ENCODE measurements at places on chromosomes 5 and 9.
A peak's percentile ranks its signal among the peaks of the same experiment; 100 is the strongest.

DNA sequence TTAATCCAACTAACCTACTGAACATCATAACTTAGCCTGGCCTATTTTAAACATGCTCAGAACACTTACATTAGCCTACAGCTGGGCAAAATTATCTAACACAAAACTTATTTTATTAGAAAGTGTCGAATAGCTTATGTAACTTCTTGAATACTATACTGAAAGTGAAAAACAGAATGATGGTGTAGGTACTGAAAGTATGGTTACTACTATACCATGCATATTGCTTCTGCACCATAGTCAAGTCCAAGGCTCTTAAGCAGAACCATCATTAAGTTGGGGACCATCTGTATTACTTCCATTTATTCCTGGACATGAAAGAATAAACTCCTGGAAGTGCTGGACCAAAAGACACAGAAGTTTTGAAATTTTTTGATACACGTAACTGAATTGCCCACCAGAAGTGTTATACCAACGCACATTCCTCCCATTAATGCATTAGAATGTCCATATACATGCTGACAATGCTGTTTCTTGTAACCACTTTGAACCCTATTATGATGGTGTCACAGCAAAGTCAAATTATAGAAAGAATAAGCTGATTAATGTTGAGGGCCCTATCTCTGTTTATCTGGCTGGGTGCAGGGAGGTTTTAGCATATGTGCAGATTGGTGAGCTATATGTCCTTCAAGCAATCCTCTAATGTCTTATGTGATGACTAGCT lies 375.7 kb downstream of the ACTL7B start:
- no peak for DNase-seq

DNA sequence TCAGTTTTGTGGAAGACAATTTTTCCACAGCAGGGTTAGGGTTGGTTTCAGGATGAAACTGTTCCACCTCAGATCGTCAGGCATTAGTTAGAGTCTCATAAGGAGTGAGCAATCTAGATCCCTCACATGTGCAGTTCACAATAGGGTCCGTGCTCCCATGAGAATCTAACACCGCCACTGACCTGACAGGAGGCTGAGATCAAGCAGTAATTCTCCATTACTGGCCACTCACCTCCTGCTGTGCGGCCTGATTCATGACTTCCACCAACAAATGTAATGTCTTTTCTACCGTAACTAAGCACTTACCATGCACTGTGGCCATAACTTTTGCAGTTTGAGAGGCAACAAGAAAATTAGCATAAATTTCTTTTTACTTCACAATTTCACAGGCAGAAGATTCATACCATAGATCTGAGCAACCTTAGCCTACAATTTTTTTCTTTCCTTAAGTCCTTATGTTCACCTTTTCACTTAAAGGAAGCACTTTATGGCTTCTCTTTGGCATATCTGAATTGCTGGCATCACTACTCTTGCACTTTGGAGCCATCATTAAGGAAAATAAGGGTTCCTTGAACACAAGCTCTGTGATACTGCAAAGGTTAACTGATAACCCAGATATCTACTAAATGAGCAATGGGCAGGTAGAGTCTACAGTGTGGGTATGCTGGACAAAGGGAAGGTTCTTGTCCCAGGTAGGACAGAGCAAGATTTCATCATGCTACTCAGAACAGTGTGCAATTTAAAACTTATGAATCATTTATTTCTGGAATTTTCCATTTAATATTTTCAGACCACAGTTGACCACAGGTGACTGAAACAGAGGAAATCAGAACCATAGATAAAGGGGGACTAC lies 83.0 kb upstream of the IFNK start:
- DNase-seq, result peak; percentile 83

GRCh38 chr5:117740268-117740667 lies 1165.6 kb upstream of the SEMA6A start:
- DNase-seq, result no peak

DNA sequence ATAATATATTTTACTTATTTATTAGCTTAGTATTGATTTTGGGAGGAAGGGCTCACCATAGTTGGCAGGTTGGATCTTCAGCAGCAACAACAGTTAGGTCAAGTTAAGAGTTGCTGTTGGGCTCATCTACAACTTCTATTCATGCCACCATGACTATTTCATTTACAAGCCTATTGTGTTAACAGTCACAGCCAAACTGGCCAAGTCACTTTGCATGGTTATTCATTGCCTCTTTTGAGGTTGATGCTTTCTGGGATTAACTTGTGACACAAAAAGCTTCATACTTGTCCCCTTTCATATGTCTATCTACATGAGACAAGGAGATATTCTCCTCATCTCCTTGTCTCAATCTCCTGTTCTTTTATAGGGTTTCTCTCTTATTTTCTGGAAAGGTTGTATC lies 98.3 kb downstream of the WDR70 start:
- DNase-seq, result no peak

- no peak for DNase-seq
Observed at GRCh38 chr5:42321785-42322184, 101.5 kb upstream of the GHR start.

GRCh38 chr5:78300464-78301045 lies 6.1 kb upstream of the AP3B1 start:
- peak; percentile 9 for DNase-seq

DNA sequence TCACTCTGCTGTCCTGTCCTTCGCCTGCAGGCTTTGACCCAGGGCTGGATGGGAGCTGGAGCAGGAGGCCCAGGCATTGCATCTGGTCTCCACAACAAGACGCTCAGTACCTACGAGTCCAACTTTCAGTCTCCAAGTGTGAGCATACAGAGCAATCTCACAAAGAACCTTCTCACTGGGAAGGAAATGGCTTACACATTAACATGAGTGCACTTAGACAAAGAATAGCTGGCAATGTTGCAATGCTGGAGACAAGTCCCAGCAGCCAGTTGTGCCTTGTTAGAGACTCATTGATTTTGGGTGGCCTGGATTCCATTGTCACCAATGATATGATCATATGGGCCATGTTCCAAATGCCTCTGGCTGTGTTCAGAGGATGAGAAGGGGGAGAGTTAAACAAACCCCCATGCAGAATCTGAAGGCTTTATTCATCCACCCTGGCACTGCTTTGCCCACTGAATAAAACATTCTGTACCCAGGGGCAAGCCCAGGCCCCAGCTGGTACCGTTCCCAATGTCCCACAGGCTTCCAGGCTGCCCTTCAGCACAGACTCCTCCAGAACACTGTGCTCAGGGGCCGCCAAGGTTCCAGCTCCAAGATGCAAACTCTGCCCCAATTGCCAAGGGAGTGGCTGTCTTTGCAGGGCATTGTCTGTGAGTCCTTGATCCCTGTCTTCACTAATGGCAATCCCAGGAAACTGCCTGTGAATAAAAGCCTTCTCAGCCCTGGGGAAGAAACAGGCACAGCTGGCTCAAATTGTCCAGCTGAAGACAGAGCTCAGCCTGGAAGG lies 185.5 kb downstream of the HSD17B3 start:
- DNase-seq, result peak; percentile 85

DNA sequence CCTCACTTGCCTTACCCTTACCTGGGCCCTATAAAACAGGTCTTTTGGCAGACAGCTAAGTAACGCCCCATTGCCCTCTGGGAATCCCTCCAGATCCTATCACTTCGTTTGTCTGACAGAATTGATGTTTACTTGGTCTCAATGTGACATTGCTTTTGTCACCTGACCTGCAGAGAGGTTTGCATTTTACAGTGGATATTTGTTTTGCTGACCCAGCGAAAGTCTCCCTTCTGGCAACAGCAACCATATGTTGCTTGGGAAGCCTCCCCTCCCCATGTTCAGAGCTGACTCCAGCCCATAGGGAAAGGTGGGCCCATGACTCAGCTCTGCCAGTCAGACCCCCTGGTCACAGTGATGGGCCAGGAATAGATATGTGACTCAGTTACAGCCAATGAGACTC lies 54.0 kb upstream of the LARP1 start:
- peak; percentile 22 for DNase-seq

- DNase-seq, result no peak
Observed at GRCh38 chr5:95900383-95900958, 61.2 kb downstream of the ELL2 start.

- DNase-seq, result no peak
Observed at GRCh38 chr9:135070198-135070951, 17.1 kb upstream of the OLFM1 start.

DNA sequence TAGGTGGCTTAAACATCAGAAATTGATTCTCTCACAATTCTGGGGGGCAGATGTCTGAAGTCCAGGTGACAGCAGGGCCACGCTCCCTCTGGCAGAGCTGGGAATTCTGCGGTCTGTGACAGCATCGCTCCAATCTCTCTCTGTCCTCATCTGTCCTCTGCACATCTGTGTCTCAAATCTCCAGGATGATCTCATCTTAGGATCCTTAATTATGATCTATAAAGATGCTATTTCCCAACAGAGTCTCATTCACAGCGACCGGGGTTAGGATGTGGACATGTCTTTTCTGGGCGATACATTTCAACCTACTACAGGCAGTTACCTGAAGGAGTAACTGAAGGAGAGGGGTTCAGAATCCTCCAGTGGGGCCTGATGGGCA lies 31.4 kb downstream of the ANKRD33B start:
- DNase-seq, result no peak

DNA sequence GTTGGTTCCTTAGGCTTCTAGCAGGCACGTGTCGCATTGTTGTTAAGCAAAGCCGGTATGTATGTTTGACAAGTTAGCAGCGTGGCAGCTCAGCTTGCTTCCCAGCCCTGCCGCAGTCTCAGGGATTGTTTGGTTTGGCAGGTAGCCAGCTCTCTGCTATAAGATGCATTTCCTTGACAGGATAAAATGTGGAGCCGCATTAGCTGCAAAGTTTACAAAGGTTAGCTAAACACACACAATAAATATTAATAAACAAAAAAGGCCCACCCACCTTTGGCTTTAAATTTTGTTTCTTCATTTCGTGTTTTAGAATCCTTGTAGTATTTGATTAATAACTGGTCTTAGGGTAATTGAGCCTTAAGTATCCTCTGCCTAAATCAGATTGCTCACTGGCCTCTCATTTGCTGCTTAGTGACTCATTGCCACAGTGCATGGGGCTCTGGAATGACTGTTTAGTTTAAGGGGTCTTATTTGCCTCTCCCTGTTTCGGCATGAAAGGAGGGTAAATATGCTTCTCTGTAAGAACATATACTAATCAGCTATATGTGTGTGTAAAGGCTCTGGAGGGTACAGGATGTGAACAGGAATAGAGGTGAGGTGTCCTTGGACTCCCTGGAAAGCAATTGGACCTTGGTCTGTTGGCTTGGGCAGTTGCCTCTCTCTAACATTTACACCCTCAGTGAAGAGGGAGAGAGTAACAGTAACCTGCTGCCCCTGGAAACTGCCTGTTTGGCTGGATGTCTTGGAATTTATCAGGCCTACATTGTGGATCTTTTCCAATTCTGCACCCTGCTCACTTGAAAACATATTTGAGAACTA lies 122.0 kb downstream of the GDNF start:
- DNase-seq, result peak; percentile 92

GRCh38 chr5:37838933-37839341 lies 904 bp downstream of the GDNF start:
- no peak for DNase-seq

DNA sequence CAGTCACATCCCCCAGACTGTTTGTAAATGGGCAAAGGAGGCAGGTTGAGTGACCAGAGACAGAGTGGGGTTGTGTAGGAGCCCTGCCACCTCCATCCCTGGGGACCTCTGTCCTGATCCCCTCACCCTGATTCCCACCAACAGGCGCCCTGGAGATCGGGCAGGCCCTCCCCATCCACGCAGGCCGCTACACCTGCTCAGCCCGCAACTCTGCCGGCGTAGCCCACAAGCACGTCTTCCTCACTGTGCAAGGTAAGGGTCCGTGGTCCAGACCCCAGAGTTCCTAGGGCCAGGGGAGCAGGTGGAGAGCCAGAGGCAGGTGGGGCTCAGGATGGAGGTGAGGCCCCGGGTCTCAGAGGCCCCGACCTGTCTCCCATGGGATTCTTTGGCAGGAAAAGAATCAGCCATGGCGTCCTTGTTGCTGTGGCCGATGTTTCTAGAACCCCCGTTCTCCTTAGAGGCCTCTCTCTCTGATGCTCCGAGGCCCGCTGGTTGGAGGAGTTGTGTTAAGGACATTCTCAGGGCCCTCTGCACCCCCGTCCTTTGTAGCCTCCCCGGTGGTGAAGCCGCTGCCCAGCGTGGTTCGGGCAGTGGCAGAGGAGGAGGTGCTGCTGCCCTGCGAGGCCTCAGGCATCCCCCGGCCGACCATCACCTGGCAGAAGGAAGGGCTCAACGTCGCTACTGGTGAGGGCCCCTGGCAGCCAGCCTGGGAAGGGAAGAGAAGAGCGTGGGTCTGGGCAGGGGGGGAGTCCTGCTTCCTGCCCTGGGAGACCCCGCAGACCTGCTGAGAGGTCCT lies 41.9 kb upstream of the ASS1 start:
- no peak for DNase-seq

- no peak for DNase-seq
Observed at GRCh38 chr5:143454936-143455516, 51.5 kb upstream of the NR3C1 start.

DNA sequence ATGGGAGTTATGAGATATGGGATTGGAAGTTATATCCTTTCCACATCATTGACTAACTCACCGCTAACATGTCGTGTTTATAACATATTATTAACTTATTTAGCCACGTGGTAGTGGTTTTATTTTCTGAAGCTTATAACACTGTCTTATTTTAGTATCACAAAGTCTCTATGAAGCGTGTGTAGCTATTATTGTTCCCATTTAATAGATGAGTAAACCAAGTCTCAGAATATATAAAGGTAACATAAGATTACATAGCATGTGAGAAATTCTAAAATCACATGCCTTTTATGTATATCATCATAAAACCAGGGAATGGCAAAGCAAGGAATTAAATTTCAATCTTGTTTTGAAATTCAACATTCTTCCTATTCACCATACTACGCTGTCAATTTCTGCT lies 15.3 kb downstream of the AP3B1 start:
- DNase-seq, result no peak
